ENCODE measurements at places on chromosomes 6 and 20.

GRCh38 chr20:2705931-2706645 is 13.5 kb downstream of the EBF4 start:
- DNase-seq = no peak

DNA sequence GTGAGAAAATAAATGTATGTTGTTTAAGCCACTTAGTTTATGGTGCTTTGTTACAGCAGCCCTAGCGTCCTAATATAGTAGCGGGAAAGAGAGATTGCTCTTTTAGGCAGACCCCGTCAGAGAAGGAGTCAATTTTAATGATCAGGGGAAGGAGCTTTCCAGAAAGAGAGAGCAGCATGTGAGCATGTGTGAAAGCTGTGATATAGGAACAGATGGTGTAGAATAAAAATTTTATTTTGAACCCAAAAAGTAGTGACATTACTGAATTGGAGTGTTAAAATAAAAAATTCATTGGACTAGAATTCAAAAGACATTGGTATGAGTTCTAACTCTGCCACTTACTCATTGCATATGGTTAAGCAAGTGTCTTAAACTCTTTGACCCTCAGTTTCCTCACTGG is 119.8 kb downstream of the PDE7B start:
- no peak for DNase-seq

DNA sequence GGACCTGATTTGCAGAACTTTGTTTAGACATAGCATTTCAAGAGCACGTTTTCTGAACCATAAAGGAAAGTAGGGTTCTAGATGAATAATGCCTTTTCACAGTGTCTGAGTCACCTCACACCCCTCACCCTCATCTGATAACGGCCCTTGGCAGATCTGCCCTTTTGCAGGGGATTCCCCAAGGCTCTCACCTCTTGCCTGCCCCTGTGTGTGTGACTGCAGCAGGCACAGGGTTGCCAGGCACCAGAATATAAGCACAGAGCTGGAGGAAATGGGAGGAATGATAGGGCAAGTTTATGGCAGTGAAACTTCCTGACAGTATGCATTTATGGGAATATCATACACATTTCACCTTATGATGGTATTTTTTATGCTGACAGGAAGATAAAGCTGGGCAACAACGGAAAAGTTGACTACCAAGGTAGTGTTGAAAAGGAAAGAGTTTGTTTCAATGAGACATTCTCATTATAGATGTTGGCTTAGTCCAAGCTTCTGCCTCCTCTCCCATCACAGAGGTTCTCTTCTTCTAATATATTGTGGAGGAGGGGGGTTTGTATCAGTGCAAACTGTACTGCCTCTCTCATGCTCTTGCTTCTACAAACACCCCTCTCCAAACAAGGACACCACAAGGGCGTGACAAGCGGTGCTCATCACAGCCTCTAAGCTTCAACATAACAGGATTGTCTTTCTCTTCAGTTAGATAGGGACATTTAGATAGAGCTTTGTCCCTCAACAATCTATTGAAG is 101.5 kb upstream of the BACH2 start:
- DNase-seq = peak; percentile 93

GRCh38 chr6:15370733-15371671 is 125.1 kb downstream of the JARID2 start:
- DNase-seq = no peak

GRCh38 chr6:89708316-89708715 is 69.8 kb upstream of the LYRM2 start:
- DNase-seq = no peak

DNA sequence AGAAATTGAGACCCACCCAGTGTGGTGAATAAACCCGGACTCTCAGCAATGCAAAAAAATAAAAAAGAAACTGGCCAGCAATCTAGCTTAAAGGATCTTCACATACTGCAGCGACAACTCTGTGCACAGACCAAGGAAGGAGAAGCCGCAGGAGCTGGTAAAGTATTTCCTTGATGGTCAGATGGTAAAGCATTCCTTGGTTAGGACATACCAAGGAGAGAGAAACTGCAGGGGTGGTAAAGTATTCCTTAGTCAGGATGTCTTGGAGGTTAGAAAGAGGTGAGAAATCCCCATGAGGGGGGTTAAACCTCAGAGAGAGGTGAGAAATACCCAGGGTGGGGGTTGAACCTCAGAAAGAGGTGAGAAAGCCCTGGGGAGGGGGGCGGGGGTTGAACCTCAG is 86.8 kb downstream of the PLG start:
- no peak for DNase-seq

DNA sequence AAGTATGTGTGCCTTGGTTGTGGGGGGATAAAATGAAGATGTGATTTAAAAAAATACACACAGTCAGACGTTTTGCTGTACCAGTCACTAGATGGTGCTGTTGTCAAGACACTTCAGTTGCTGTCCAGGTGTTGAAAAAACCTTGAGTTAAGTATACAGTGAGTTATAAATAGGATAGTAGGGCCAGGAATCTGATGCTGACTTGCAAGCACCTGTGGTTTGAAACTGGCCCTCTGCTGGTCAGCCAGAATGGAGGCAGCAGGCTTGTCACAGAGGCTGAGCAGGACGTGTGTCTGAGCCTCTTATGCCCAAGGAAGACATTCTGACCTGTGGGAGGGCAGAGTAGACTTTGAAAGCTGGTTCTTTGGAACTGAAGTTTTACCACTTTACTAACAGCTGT is 27.8 kb downstream of the RNF8 start:
- DNase-seq = peak; percentile 45

- no peak for DNase-seq
Observed at GRCh38 chr6:43186706-43187105, 4.7 kb downstream of the CUL9 start.

- no peak for DNase-seq
Observed at GRCh38 chr6:104281370-104281769, 578.3 kb downstream of the HACE1 start.

DNA sequence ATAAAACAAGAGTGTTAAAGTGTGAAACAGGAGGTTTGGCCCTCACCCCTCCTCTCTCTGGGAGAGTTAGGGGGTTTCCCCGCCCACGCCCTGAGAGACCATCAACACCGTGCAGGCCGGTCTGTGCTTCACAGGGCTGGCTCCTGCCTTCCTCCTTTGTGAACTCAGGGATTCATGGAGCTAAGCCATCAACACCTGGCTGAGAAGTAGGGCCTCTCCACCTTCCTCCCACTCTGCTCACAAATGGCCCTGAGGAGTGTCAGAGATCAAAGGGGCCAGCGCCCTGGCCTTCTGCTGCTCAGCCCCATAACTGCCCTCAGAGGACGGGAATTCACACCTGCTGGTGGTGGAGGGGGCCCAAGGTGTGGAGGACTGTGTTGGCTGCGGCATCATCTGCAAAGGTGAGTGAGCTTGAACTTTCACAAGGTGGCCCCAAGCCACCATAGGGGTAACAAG is 88.6 kb downstream of the PSMB1 start:
- peak; percentile 13 for DNase-seq

DNA sequence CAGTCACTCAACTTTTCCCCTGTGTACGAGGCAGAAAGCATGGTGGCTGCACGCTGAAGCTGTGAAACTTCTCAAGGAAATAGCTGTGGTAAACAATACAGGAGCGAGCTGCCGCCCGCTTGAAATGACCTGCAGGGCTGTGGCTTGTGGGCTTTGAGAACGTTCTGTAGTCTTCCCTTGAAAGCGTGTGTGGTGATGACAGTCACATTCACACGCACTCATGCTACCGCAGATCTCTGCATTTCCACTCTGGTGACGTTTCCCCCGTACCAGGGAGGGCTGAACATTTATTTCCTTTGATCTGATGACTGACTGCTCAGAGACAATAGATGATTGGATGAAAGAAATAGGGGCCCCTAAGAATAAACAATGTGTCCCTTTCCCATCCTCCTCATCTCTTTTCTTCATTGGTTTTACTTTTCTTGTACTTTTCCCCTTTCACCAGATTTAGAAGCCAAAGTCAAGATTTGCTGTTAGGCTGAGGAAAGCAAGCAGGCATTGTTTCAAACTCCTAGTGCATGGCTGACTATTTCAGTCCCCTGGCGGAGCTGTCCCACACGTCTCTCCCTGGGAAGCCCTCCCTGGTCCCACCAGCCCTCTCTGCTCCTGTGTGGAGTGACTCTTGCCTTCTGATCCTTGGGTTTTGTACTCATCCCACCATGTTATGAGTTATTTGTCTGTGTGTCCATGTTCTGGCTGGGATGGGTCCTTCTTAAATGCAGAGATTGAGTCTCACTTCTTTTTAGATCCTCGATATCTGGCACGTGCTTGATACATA is 3.9 kb downstream of the SYTL3 start:
- DNase-seq = peak; percentile 93

DNA sequence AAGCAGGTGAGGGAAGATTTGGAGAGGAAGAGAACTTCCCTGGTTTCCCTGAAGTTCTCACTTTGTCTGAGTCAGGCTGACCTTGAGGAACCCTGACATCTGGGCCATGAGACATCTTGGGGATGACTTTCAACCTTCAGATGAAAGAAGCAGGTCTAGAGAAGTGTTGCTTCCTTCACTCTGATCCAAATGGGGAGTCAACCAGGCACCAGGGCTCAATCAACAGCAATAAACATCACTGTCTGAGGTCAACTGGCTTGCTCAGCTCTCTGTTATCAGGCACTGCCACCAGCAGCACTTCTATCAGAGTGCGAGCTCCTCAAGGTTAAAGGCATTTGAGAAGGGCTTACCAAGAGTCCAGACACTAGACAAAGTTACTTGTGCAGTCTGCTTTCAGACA is 6.3 kb downstream of the ACOT8 start:
- DNase-seq = no peak

GRCh38 chr6:31771992-31772358 is 5.2 kb downstream of the VWA7 start:
- DNase-seq = no peak

All from CD4-positive, alpha-beta T cell treated with Interleukin-2 at 100 ng/mL for 4 hours (primary cell).